Activated naive CD8-positive, alpha-beta T cell treated with anti-CD3 and anti-CD28 coated beads for 36 hours (primary cell): ENCODE measurements at places on chromosomes 13 and 19.
A peak's percentile ranks its signal among the peaks of the same experiment; 100 is the strongest.

GRCh38 chr19:1566392-1567115 is 1.6 kb downstream of the MEX3D start:
- DNase-seq, result no peak

DNA sequence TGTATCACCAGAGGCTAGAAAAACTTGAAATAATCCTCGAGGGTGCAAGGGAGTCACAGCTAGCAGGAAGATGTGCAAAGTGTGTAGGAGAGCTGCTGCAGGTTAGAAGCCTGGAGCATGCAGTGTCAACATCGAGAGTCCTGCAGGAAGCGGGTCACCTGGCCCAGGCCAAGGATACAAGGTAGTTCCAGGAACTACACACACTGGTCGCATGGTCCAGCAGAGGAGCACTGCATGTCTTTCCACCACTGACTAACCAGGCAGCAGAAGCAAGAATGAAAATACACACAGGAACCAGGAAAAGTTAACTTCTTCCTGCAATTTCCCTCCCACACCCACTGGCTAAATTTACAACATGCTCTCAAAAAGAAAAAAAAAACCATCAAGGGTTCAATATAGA is 36.0 kb upstream of the MIR17HG start:
- no peak for DNase-seq

GRCh38 chr19:31174948-31175347 is 174.3 kb downstream of the TSHZ3 start:
- DNase-seq, result no peak

GRCh38 chr13:50609011-50609410 is 234.5 kb downstream of the DLEU7 start:
- no peak for DNase-seq

DNA sequence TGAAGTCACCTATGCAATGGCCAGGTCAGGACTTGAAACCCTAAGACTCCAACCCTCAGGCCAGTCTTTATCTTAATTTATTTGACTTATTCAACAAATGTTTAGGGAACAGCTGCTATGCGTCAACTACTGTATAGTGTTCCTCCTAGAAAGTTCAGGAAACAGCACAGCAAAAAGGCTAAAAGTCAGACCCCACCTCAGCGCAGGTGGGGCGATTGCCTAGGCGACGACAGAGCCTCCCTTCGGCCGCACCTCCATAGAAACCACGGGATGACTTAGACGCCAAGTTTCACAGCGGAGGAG is 502 bp downstream of the VRK3 start:
- no peak for DNase-seq

- DNase-seq, result no peak
Observed at GRCh38 chr13:47081246-47081645, 184.4 kb upstream of the HTR2A start.

- DNase-seq, result no peak
Observed at GRCh38 chr13:113848020-113848419, 15.9 kb downstream of the GAS6 start.

GRCh38 chr19:53951436-53951835 is 11.3 kb upstream of the CACNG8 start:
- DNase-seq, result no peak

GRCh38 chr13:99432609-99433542 is 68.4 kb upstream of the TM9SF2 start:
- DNase-seq, result peak; percentile 93

DNA sequence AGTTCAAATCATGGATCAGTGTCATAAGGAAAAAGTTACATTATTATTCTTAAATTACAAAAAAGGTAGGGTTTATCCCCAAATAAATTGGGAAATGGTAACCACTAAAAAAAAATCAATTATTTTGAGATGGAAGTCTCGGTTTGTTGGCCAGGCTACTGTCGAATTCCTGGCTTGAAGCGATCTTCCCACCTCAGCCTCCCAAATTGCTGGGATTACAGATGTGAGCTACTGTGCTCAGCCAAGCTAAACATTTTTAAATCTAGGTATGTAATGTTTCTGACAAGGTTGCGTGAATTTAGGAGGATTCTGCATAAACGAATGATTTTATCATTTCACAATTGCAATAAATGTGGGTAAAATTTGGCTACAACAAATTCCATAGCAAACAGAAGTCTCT is 2.0 kb downstream of the NAA16 start:
- DNase-seq, result no peak

- DNase-seq, result no peak
Observed at GRCh38 chr19:19498255-19498991, 16.9 kb downstream of the TSSK6 start.

DNA sequence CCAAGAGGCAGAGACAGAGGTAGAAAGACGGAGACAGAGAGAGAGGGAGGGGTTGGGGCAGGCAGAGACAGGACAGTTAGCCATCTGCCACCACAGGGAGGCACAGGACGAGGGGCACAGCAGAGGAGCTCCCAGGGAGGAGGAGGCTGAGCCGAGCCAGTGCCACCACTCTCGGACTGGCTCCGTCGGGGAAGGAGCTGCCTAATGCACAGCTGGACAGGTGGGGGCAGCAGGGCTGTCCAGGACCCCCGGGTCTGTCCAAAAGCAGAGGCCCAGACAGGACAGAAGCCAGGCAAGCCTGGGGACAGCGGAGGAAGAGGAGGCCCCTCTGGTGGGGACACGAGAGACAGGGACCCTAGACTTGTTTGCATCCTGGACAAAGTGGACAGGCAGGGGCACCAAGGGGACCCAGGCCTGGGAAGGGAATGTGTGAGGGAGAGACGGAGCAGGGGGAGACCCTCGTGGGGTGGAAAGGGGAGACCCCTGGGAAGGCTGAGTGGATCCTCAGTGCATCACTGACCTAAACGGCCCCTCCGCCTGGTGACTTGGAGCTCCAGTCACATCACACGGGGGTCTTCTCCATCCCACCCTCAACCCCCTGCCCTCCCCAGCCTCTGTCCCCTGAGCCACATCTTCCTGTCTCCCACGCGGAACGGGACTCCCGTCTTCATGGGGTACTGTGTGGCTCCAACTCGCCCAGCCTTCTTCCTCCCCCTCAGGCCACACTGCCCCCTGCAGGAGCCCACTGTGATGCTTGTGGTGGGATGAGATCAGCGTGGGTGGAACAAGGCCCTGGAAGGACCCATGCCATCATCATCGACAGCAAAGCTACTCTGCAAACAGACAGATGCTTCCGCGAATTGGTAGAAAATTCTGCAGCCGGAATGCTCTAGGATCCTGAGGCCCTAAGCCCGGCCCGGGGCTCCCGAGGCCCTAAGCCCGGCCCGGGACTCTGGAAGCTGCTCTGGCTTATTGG is 915 bp downstream of the F10 start:
- DNase-seq, result no peak

DNA sequence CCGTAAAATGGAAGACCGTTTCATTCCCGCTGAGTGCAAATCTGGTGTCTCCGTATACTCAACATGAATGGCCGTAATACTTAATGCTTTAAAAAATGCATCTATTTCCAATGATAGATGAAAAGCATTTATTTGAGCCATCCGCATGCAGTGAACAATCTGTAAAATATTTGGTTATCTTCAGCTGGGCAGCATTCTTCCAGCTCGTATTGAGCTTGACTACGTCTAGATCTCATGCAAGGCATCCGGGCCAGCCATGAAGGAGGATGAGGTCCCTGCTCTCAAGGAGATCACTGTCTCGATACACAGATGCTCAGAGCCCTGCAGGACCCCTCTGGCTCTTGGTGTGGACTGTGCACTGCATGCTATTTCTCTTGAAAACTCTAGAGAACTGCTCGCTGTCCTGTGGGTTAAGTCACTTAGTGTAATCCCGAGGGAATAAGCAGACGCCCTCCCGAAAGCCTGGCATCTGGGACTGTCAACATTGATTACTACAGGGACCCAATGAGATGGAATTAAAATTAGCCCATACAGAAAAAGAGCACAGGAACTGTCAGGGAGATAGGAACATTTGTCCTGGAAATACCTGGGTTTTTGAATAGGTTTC is 112.4 kb upstream of the RNF113B start:
- no peak for DNase-seq

DNA sequence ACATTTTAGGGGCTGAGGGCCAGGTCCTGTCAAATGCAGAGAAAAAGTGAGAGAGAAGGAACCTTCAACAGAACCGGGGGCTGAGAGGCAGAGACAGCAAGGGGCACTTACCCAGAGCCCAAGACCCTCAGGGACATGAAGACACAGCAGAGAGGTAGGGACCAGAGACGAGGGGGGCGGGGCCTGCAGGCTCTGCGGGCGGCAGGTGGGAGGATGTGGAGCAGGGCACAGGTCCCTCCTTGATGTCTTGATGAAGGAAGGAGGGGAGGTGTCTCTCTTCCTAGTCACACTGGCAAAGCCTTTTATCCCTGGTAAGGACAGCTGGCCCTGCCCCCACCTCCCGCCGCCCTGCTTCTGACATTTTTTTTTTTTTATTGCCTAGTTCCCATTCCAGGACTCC is at the start of gene KLK14:
Gene KLK14, minus strand, starts transcription at position 277 of the 400 bp plus-strand sequence. Its CDS starts 273 bp downstream, at position 4.
- DNase-seq, result no peak

GRCh38 chr13:23744315-23744714 is 144.9 kb downstream of the MIPEP start:
- DNase-seq, result no peak

GRCh38 chr19:10854350-10855089 is 6.3 kb downstream of the C19orf38 start:
- DNase-seq, result no peak

- no peak for DNase-seq
Observed at GRCh38 chr19:6164906-6165531, 29.6 kb downstream of the ACSBG2 start.

- no peak for DNase-seq
Observed at GRCh38 chr13:43985422-43986072, 105.8 kb downstream of the LACC1 start.

DNA sequence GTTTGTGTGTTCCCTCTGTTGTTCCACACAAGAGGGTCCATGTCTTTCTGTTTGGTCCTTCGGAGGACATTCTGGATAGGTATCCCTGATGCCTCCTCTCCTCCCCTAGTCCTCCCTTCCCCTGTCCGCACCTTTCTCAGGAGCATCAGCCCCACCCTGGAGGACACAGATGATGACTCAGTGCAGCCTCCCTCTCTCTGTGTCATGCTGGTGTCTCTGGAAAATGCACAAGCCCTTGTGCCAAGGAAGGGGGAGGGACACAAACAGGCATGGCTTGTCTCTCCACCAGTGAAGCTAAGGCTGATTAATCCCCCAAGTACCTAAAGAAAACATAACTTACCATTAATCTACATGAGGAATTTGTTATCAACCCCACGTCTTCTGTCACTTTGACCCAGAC is 16.2 kb upstream of the TNFRSF19 start:
- no peak for DNase-seq

- DNase-seq, result no peak
Observed at GRCh38 chr19:4580021-4580901, 20.8 kb upstream of the SEMA6B start.

DNA sequence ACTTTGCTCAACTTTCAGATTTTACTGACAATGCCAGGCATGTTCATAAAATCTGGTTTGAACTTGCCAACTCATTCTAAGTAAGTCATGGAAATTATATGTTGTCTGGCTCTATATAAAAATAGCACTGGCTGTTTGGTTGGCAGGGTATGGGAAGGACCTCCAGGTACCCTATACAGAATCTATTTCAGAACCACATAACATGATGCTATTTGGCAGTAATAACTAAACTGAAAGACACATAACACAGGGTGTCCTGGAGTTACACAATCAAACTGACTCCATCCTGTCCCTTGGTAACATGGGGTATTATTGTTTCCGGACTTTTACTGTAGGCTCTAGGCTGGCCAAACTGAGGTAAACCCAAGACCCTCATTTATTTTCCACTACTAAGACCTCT is 248.8 kb downstream of the RGCC start:
- DNase-seq, result no peak
